ENCODE measurements at places on chromosomes 2 and 18.

DNA sequence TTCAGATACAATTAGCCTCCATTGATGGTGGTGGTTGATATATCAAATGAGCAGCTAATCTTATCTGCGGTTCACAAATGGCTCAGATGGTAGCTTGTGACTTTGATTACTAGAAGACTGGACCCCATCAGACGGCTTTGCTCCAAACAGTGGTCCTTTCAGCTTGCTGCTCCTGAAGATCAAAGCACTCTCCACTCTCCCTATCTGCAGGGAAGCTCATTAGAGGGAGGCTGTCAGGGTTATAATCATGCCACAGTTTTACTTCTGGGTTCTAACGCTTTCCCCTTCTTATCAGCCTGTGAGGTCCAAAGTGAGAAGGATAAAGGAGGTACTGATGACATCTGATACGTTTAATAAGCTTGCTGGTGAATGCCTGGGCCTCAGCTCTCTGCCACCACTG is 247.1 kb upstream of the NT5C1B start:
- no peak for DNase-seq

DNA sequence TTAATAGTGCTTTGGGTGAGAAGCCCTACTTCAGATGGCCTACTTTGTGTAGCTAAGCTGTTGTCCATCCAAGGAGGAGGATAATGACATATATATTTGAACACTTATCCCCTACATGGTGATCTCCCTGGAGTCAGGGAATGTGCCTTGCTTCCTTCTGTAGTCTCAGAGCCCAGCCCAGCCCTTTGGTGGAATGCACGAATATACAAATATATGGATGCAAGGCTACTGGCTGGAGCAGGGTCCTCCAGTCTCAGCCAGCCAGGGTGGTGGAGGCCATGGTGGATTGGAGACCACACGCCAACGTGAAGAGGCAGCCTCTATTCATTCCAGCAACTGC is 150.6 kb upstream of the RIOK3 start:
- DNase-seq, result no peak

- DNase-seq, result no peak
These were observed 443.6 kb downstream of the TDRD15 start for GRCh38 chr2:21567395-21567794.

DNA sequence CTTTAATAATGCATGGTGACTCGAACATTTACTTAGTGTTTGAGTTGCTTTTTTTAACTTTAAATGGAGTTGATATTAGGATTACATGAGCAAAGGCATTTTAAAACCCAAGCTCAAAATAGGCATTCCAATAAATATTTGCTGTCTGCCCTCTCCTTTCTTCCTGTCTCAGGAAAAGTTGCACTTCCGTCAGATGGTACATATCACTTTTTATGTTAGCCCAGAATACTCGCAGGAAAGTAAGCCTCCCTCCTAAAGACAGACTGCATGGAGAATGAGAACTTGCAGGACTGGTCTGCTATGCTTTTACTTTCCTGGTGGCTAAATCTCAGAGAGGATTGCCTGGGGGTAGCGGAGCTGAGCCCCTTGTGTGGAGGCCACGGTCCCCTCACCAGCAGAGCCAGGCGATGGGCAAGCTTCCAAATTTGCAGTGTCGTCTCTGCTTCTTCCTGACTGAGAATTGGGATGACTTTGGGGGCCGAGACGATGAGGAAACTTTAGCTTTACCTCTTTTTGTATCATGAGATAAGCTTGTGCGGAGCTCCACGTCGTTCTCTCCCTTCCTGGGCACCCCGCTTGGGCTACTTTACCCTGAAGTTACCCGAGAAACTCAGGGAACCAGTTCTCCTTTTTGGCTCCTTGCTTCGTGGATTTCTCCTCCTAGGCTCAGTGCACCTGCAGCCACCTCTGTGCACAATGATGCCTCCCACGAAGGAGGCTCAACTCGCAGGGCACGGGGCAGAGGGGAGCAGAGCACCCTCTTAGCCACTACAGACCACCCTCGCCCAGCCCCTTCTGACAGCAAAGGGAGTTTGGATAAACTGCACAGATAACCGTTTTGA is 223.3 kb downstream of the SH3RF3 start:
- DNase-seq, result no peak

GRCh38 chr2:100796499-100797100 is 23.3 kb upstream of the NPAS2 start:
- DNase-seq, result no peak

- no peak for DNase-seq
These were observed 59.7 kb downstream of the CIB4 start for GRCh38 chr2:26581266-26581990.

DNA sequence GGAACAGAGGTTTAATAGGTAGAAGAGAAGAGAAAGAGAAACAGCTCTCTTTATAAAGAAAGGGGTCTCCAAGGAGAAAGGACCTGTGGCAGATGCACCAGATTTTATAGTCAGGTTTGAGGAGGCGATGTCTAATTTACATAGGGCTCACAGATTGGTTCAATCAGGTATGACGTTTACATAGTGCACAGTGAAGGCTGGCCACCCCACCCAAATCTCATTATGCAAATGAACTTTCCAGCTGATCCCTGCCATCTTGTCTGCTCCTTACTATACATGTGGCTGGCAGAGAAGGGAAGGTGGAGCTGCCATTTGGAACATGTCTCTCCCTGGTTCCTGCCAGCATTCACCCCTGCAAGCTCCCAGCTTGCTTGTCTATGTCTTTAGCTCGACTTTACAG is 557.8 kb downstream of the SUCLG1 start:
- no peak for DNase-seq

DNA sequence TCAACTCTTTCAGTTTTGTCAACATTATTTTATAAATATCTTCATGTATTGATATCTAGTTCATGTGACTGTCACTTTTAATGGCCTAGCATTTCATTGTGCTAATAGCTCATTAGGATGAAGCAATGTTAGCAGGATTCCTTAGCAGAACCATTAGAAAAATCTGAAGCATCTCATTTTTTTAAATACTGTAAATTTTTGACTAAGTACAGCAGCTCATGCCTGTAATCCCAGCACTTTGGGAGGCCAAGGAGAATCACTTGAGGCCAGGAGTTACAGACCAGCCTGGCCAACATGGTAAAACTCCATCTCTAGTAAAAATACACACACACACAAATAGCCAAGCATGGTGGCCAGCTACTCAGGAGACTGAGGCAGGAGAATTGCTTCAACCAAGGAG is 15.6 kb upstream of the ANTXR1 start:
- no peak for DNase-seq

DNA sequence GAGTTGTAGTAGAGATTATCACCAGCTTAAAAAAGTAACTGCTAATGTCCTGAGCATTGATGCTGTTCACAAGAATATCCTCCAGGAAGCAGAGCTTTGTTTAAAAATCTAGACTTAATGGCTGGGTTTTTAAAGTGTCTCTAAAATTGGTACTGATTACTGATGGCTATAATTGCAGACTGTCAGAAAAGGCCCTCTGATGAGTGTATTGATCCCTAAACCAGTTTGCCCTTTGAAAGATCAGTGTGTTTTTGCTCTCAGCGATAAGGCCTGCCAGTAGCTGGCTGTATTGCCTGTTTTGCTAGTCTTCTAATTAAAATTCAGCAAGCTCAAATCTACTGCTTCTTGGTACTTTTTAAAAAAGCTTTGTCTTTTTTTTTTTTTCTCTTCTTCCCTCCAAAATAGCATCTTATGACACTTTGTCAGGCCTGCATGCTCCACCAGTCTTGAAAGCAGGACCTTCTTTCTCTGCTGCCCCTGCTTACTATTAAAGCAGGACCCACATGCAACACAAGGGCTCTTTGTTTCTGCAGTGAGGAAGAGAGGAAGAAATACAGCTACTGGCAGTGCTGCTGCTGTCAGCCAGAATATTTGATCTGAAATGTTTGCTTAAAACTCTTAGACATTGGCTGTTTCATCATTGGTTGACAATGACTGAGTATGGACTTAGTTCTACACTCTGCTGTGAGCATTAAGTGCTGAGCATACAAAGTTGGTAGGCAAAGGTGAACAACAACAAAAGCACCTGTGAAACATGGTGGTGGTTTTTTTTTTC is 1.8 kb downstream of the SEC11C start:
- DNase-seq, result no peak

- DNase-seq, result no peak
These were observed 40.6 kb downstream of the TMEM87B start for GRCh38 chr2:112095681-112096080.

DNA sequence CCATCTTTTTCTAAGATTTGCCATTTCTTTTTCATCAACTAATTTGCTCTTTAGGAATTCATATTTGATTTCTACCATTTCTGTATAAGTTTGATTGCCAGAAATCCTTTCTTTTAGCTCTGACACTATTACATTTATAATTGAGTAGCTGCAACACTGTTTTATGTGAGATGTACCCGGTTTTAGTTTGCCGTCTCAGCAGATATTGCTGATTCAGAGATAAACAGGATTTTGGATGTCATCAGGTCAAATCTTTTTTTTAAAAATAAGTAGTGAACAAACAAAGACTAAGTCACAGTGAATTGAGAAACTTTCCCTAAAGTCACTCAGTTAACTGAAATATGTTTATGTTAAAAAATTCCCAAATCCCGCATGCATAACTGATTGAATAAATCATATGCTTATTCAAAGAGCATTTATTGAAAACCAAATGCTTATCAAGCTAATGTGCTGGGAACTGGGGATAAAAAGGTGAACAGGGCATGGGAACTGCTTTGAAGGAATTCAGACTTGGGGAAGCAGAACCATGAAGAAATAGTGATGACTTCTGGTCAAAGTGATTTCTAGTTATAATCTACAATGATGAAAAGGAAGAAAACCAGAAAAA is 19.5 kb upstream of the CCDC102B start:
- DNase-seq, result no peak

DNA sequence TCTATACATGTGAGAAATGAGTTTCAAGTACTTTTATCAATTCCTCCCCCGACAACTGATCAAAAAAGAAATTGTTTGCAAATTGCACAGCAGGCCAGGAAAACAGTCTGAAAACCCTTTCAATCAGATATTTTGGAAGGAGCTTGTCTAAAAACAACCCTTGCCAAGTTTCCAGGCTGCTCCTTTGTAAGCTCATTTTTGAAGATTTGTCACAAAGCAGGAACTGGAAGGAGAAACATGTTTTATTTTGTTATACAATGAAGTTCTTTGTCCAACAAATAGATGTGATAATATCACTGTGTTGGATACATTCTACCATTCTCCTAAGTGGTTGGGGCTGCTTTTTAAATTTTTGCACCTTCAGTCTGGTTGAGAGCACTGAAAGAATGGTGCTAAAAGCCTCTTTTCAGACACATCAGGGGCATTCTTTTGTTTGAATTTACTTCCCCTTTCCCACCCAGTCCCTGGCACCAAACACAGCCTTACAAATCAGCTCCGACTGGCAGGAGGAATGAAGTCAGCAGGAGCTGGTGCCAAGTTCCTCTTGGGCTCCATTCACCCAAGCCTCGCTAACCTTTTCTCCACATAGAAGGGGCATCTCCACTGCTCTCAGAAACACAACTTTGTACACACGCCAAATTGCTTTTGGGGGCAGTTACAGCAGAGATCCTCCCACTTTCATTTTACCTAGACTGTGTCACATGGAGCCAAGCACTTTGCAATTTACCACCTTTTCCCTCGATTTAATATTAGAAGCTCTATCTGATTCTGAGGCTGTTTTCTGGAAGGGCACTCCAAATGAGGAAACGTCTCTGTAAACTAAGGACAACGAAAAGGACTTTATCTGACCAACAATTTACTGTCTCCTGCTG is 88.0 kb downstream of the C1D start:
- no peak for DNase-seq

DNA sequence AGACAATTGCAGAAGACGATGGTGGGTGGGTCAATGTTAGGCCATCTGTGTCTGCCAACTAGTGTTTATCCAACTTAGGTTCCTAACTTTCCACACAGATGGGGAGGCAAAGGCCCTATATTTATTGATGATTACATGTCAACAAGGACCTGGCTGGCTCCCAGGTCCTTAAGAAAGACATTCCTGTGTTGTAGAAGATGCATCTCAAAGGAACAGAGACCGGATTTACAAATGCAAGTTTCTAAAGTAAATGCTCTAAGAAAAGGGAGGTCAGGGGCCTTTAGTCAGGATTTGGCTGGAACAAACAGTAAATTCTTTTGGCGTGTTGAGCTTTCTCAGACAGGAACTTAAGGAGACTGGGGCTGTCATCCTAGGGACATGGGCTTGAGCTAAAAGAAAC is 175.0 kb downstream of the SH3BP4 start:
- no peak for DNase-seq

DNA sequence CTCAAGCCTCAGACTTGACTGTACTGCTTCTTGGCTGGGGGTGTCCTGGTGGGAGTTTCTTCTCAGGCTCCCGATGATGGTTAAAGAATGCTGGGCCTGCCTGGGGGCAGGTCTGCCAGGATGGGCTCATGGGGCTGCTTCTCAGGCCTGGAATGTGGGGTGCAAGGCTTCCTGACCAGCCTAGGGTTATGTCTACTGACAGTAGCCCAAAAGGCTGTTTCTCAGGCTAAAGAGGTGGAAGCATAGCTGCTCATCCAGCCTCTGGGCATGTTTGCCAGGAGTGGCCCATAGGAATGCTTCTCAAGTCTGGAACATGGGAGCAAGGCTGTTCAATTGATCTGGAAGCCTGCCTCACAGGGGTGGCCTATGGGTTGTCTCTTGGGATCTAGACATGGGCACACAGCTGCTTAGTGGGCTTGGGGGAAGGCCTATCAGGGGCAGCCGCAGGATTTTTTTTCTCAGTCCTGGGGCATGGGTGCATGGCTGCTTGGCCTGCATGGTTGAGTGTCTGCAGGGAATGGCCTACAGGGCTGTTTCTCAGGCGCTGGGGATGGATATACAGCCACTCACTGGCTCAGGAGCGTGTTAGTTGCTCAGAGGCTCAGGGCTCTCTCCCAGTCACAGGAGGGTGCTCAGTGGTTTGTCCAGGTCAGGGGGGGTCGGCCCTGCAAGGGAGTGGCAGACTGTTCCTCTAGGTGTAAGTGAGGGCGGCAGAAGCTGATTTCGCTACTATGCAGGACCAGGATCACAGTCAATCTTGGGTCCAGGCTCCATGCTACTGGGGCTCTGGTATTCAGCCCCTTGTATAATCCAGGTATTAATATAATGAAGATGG is 617.3 kb upstream of the REG3G start:
- no peak for DNase-seq

- DNase-seq, result no peak
These were observed 23.9 kb downstream of the CFAP65 start for GRCh38 chr2:219017201-219017931.

DNA sequence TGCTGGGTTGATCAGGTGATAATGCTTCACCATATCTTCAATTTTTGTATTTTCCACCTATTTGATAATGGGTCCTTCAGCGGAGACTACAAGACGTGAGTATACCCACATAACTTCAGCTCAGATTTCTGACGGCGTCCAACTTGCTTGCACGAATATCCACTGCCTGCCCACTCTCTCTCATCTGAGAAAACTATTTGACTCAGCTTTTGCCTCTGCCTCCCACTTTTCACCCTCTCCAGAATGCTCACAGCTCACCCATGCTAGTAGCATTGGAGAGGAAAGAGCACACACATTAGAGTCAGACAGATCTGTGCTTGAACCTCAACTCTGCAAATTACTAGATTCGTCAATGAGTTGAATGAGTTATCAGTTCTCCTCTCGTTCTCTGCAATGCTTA is 166.8 kb downstream of the BCL2 start:
- no peak for DNase-seq
